Endothelial cell of umbilical vein (primary cell): ENCODE measurements at places on chromosomes 2 and 18. TPM values are rescaled to one million over a fixed set of nuclear protein-coding genes. Genes with fewer than 3 reads are reported as not detected.

GRCh38 chr2:25430556-25430955, 88.8 kb upstream of the DNMT3A start:
- DNase-seq = no peak
- no peaks in the 10 kb centered on the region for H3K27me3 ChIP-seq
- H3K4me1 ChIP-seq = no peaks in the 10 kb centered on the region

PPP1R1C gene
- 0.55 TPM in 1 of 2 replicates, not detected in the other for total RNA-seq

DNA sequence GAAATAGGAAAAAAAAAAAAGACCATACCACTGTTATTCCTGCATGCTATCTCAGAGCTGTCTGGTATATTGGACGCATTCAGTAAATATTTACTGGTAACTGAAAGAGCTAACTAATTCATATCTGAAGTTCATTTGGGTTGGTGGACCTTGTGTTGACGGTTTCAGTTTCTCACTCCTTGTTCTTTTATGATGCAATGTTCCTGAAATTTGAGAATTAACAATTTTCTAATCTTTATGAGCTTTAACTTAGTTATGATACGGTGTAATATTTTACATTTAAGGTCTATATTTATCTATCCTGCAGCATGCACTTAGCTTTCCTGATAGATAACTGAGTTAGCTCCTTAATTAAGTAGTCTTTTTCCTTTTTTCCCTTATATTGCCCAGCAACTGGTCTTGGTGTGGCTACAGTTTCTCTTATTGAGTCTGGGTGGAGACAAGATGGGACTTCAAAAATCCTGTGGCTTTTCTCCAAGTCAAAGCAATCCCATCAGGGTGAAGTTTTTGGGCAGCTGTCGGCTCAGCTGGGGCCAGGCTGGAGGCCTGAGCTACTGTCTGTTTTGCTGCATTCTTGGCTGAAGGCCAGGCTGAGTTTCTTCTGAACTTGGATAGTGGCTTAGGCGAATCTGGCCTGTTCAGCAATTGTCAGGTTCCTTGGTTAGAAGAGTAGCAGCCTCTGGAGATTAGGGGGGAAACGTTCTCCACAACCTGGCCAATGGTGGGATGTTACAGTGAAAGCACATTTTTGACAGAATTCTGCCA, 78.4 kb upstream of the MEX3C start:
- H3K27ac ChIP-seq = no peak overlapping the region
- no peaks in the 10 kb centered on the region for H3K4me1 ChIP-seq
- H3K27me3 ChIP-seq = no peaks in the 10 kb centered on the region

DNA sequence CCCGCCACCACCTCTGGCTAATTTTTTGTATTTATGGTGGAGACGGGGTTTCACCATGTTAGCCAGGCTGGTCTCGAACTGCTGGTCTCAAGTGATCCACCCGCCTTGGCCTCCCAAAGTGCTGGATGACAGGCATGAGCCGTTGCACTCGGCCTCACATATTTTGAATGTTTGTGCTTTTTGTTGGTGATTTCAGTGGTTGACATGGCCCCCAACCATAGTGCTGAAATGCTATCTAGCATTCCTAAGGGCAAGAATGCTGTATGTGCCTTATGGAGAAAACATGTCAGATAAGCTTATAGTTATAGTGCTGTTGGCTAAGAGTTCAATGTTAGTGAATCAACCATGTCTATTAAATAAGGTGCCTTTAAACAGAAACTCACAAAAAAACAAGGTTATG, 8.9 kb downstream of the ZAP70 start:
- no peaks in the 10 kb centered on the region for H3K36me3 ChIP-seq
- no peak for DNase-seq
- H3K27ac ChIP-seq = no peak overlapping the region
- no peaks in the 10 kb centered on the region for H3K27me3 ChIP-seq
- H3K4me3 ChIP-seq = no peak overlapping the region

AGFG1 gene
- total RNA-seq = 69.2 and 87.9 TPM in 2 replicates
